ENCODE measurements at places on chromosomes 4 and X.

GRCh38 chr4:11470438-11471045 lies 41.8 kb upstream of the HS3ST1 start:
- no peak for DNase-seq

- no peak for DNase-seq
Observed at GRCh38 chrX:82541822-82542221, 966.3 kb upstream of the POU3F4 start.

DNA sequence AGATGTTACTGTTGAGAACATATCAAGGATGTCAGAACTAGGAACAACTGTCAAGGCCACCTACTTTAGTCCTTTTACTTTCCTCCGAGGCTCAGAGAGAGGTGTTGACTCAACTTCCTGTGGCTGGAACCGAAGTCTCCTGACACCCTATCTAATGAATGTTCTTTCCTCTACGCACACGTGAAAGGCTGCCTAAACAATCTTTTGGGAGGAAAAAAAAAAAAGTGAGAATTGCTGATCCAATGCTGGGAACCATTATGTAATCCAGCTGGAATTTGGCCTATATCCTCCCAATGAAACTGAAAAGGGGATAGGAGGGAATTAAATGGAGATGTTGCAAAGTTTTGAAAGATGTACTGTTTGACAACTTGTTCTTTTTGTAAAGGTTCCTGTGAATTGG lies 8.3 kb upstream of the MAP7D3 start:
- DNase-seq: no peak

DNA sequence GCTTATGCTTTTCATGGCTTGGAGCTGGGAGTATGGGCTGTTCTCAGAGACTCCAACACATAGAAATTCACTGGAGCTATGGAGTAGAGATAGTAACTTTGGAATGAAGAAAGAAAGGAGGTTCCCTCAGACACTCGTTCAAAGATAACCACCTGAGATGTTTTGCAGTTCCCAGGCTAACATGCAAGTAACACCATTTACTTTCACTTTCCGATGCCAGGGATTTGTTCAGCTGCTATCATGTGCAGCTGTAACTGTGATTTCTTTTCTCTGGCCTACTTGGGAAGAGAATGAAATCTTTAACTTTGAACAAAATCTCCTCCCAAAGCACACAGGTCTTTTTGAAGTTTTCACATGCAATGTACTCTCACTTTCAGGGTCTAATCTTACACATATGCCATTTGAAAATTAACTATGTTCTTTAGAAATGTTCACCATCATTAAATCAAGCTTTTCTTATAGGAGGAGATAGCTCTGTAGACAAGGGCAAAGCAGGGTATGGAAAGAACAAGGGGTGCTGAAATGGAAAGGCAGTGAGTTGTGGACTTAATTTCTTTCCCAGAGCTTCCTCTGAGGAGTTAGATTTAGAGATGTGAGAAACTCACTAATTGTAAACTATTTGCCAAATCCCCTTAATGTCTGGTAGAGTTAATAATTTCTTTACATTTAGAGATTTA lies 514.3 kb downstream of the PDHA2 start:
- DNase-seq: no peak

DNA sequence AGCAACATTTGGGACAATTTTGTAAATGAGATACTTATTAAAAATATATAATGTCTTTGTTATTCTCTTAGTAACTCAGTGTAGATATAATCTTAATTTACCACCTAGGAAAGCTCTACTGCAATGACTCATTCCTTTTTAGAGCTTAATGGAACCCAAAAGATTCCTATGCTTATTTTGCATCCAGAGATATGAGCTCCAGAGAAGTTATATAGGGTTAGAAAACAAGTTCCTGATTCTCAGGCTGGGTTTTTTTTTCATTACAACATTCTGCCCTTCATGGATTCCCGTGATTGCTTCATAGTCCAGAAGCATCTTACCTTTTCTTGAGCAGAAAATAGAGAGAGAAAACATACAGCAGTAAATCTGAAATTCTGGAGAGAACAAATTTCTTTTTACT lies 57.9 kb upstream of the CXCL8 start:
- DNase-seq: no peak

DNA sequence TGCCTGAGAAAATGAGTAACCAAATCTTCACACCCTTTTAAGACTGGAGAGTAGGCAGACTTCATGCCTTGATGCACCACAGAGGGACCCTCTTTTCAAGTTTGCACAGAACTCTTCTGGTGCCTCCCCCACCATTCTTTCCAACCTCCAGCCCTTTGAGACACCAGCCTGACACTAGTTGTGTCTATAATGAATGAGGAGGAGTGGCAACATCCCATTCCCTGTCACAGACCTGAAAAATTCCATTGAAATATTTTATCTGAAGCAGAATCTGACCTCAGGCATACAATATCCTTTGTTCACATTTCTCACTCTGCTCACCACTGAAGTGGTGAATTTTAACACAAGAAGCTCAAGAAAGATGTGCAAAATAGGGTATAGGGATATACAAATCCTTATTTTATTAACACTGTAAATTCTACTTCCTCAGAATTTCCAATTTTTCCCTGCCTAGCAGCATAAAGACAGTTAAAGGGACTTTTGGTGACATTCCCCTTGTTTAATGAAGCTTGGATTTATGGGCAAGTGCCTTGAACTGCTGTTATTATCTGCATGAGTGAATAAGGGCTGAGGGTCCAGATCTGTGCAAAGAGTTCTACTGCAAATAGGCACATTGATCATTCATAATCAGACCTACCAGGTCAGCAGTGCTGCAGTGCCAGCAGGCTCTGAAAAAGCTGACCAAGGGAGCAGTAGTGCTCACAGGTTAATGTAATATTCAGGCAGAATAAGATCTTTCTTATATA lies 149.9 kb upstream of the PAQR3 start:
- DNase-seq: no peak

DNA sequence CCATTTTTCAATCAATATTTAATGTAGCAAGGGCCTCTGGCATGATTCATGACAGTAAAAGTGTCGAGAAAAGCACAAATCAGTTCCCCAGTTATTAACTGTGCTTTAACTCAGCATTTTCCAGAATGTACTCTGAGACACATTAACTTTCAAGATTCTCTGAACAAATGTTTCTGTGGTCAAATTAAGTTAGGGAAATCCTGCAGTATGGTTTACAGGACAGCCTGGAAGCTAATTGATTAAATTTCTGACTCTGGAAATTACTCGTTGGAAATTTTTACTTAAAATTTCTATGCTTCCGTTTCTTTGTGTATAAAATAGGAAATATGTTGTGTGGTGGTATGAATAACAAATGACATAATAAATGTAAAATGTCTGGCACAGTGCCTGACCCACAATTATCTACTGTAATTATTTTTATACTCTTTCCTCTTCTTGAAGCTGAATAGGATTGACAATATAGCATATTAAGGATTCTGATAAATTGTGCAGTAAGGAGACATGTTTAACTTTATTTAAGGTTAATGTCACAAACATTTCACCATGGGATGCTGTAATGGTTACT lies 33.7 kb downstream of the STK32B start:
- no peak for DNase-seq

GRCh38 chr4:186712690-186713089 lies 11.0 kb downstream of the FAT1 start:
- no peak for DNase-seq

DNA sequence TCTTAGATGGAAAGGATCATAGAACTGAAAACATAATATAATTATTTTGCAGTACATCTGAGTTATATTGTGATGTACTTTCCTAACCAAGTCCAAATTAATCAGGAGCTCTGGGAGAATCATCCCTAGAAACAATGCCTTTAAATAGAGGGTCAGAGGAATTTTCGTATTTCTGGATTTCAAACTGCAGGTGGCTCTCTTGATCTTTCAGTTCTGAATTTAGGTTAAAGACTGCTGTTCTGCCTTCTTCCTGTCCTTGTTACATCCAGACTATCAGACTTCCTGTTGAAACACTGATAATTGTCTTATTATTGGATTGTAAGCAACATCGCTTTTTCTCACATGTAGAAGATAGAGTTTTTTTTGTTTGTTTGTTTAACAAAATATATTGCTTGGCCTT lies 142.7 kb downstream of the RPA4 start:
- DNase-seq: no peak

DNA sequence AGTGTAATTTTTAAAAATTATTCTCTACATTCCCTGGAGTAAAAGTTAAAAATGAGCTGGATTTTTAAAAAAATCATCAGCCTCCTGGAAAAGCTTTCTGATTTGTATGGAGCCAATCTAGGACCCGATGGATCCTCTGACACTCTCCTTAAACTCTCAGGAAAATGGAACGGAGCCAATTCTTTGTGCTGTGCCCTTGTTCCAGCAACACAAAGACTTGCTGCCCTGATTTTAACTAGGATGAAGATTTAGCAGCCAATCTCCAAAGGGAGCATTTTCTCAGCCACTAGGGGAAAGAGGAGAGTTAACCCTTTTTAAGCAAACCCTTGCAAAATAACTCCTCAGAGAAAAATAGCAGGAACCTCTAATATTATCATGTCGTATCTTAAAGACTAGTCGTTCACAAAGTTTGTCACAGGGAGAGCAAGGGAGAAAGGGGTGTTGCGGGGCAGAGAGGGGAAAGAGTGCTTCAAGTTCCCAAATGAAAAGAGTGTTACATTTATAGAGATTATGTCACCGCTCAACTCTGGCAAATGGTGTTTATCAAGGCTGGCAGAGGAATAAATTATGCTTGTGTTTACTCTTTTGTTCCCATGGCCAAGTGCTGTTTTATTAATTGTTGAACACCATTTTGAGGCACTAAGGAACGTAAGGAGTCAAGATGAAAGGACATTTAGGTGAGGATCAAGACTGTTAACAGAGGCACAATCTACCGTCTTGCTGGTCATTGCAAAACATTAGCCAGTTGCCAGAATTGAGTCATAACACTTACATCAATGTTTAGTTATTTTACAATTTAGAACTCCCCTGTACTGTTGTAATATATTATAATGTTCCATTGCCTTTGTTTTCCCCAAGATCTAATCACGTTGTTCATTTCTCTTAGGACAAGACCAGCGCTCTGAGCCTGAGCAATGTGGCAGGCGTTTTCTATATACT lies 250.7 kb downstream of the THOC2 start:
- no peak for DNase-seq

GRCh38 chrX:155389634-155390033 lies 7.7 kb downstream of the F8A2 start:
- DNase-seq: no peak

DNA sequence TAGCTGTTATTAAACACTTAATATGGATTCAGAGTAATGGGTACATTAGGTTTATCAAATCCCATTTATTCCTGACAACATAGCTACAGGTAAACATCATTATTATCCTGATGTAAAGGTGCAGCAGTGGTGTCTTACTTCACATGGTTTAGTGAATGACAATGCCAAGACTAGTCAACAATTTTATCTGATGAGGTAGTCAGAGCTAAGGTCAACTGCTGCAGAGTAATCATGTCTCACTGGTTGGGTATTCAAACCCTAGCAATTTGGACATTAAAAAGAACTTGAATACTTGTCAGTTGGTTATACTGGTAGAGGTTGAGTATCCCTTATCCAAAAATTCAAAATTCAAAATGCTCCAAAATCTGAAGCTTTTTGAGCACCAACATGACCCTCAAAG lies 117.6 kb downstream of the MAB21L2 start:
- no peak for DNase-seq

- no peak for DNase-seq
Observed at GRCh38 chr4:74206088-74206825, 48.3 kb downstream of the MTHFD2L start.

GRCh38 chrX:121208563-121208962 lies 161.2 kb downstream of the GLUD2 start:
- DNase-seq: no peak

DNA sequence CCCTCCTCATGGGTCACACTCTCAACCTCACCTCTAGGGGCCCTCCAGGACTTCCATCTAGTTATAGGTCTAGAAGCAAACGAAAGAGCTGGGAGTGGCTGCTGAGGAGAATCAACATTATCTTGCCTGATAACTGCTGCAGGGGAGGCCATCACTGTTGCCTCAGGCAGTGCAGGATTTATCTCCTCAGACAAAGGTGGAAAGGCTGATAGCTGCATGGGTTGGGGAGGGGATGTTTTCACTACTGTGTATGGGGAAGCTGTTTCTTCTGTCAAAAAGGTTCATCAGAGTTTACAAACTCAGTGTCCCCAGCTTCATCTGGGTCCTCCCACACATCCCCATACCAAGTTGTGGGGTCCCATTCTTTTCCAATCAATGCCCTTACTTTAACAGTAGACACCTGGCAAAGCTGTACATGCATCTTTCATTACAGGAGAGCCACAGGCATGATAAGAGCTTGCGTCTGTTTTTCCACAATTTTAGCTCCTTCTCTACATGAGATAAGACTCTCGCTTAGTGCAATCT lies 17.6 kb upstream of the PRDM8 start:
- DNase-seq: no peak

DNA sequence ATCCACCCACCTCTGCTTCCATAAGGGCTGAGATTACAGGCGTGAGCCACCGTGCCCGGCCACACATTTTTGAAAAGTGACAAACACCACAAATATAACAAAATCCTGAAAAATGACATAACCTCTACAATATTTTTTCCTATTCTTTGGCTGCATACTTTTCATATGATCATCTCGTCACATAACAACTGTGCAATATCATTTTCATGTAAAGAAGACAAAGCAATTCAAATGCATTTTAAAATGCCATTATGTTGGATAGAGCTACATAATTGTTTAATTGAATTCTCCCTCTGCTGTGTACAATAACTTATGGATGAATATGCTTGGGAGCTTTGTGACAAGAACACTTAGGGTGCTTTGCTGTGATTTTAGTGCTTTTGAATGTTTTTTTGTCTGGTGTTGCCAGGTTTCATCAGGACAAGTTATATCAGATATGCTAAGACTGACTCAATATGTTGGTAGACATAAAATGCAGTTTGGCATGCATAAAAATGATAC lies 132.9 kb downstream of the CHIC2 start:
- no peak for DNase-seq

DNA sequence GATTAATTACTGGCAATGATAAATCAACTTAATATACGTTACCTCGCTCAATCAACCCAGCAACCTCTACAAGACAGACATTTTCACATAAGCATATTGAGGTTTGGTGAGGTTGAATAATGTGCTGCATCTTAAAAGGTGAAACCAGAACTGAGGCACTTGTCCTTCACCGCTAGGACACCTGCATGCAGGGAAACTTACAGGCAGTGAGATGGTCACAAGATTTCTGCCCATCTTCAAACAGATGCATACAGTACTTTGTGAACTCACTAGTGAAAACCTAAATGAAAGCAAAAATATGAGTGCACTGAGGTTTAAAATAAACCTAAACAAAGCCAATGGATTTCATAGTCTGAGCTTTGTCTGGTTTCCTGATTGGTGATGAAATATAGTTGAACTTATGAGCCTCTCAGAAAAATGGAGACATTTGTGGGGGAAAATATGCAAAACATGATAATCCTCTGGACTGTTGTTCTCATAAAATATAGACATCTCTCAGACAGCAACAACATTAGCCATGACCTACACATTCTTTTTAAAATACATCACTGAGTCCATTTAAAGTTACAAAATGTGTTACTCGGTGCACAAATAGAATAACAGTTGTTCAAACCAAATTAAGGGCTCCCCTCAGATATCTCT lies 20.9 kb upstream of the PRSS12 start:
- no peak for DNase-seq

GRCh38 chr4:42452823-42453222 lies 55.5 kb downstream of the SHISA3 start:
- DNase-seq: no peak
